ENCODE measurements at places on chromosomes 2 and 18. TPM values are rescaled to one million over a fixed set of nuclear protein-coding genes. Genes with fewer than 3 reads are reported as not detected.

The DNAJC5G gene
- total RNA-seq: not detected

The CKAP2L gene
- 78.1 TPM for total RNA-seq

The RAB17 gene
- total RNA-seq: not detected

The ASXL3 gene
- total RNA-seq: not detected

DNA sequence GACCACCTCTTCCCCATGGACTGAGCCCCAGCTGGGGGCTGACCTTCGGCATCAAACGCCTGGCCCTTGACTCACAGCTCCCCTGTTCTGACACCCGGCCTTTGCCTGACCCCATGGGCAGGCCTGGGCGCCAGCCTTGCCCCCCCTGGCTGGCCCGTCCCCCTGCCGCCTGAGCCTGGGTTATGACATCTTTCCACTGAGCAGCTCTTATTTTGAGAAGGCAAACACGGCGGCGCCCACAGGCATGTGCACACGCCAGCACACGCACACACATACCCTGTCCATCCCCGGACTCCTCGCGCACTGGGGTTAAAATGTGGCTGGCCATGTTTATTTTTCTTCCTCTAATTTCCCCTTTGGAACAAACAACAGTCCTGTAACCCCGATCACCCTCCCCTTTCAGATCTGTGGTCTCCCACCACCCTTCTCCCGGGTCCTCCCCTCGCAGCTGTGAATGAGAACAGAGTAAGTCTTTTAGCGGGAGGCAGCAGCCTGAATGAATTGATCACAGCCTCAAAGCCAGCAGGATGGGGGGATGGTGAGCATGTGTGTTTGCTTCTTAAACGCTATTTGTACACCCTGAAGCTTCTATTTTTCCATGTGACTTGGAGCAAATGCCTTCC is 11.8 kb upstream of the ATOH8 start:
- no peaks in the 10 kb centered on the region for H3K4me1 ChIP-seq
- peaks cover 59% of the 10 kb centered on the region for H3K27me3 ChIP-seq
- H3K4me3 ChIP-seq: no peak overlapping the region
- no peaks in the 10 kb centered on the region for H3K36me3 ChIP-seq
- DNase-seq: no peak

GRCh38 chr2:25409468-25409867 is 67.7 kb upstream of the DNMT3A start:
- H3K36me3 ChIP-seq: no peaks in the 10 kb centered on the region
- H3K4me3 ChIP-seq: no peak overlapping the region
- no peaks in the 10 kb centered on the region for H3K27me3 ChIP-seq
- peaks cover 7% of the 10 kb centered on the region for H3K4me1 ChIP-seq
- H3K27ac ChIP-seq: no peak overlapping the region
- DNase-seq: no peak

DNA sequence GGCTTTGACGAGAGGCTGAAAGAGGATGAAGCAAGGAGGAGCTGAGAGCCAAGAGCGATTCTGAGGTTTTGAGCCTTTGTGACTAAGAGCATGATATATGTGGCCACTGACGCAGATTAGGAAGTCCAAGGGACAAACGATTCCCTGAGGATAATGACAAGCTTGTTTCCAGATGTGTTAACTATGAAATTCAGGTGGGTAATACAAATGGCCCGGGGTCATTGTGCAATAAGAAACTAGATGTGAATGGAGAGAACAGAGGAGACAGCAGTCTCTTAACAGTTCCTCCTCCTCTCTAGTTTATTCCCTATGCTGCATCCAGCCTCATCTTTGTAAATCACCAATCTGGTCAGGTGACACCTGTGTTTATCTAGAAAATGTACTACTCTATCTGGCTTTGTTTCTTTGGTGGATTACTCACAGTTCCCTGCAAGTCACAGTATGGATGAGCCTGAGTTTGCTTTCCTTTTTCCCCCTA is 84.2 kb downstream of the SOCS6 start:
- peaks cover 5% of the 10 kb centered on the region for H3K27me3 ChIP-seq
- no peaks in the 10 kb centered on the region for H3K4me1 ChIP-seq
- no peak overlapping the region for H3K27ac ChIP-seq
- H3K4me3 ChIP-seq: no peak overlapping the region

DNA sequence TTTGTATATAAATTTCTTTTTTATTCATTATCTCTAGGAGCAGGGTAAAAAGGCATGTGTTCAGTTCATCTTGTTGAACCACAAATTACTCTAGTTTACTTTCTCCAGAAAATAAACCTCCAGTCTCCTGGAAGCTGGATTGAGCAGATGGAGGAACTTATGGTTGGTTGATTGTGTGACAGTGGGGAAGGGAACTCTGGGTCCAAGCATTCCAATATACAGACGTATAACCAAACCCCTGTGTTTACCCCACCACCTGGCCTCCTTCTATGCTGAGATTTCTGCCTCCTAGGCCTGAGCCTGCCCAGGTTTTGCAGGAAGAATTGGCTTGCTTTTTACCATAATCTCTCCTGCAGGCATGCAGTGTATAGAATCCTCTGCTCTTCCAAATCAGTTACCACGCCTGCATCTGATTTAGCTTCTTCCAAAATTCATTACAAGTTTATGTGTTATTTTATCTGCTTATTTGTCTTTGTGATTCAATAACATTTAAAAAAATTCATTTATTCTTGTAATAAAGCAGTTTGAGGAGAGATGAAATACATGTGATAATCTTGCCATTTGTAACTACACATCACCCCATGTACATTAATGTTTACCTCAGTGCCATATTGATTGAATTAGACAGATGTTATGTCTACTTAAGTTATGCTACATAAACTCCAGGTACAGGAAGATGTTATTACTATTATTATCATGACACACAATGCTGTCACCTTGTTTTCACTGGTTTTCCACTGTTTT is 2.5 kb upstream of the RAB27B start:
- no peaks in the 10 kb centered on the region for H3K36me3 ChIP-seq
- no peak overlapping the region for H3K4me3 ChIP-seq
- H3K4me1 ChIP-seq: peaks cover 22% of the 10 kb centered on the region
- DNase-seq: no peak

DNA sequence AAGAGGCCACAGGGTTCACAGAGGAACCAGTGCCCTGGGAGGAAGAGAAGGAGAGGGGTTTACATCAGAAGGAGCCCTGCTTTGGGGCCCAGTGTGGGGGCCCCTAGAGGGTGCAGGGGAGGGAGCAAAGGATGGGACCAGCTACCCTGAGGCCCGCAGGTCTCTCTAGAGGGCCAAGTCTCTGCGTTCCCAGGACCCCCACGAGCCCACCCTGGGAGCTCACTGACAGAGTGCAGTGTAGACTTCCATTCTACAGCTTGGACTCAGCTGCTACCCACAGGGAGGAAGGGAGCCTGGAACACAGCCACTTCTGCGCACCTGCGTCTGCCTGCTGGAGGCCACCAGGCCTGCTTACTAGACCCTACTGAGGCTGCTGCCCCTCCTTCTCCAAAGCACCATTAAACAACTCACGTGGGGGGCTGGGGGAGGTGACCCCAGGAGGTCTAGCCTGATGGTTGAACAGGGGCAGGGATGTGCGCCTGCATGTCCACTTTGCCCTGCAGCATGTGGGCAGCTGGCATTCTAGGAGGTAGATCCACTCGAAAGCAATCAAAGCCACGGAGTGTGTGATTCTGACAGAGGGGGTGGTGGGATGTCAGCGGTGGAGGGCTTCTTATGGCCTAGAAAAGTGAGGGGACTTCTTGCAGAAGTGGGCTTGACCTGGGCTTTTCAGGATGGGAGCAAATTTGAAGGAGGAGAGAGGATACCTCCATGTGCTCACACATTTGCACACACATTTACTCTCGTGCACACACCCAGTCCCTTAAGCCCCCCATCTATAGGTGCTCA is 90.2 kb downstream of the ZFP36L2 start:
- peaks cover 14% of the 10 kb centered on the region for H3K36me3 ChIP-seq
- DNase-seq: no peak
- peak overlapping the region; percentile 97 for H3K27ac ChIP-seq
- H3K4me3 ChIP-seq: peak overlapping the region; percentile 61
- H3K4me1 ChIP-seq: peaks cover 92% of the 10 kb centered on the region

GRCh38 chr2:8217468-8218030 is 464.3 kb upstream of the ID2 start:
- H3K27me3 ChIP-seq: peaks cover 2% of the 10 kb centered on the region
- peaks cover 2% of the 10 kb centered on the region for H3K4me1 ChIP-seq
- no peak overlapping the region for H3K27ac ChIP-seq
- no peaks in the 10 kb centered on the region for H3K36me3 ChIP-seq
- no peak overlapping the region for H3K4me3 ChIP-seq

GRCh38 chr18:79393635-79394533 is 1.8 kb upstream of the NFATC1 start:
- H3K4me1 ChIP-seq: peaks cover 30% of the 10 kb centered on the region
- peak overlapping the region; percentile 31 for H3K27ac ChIP-seq
- DNase-seq: peak; percentile 32

DNA sequence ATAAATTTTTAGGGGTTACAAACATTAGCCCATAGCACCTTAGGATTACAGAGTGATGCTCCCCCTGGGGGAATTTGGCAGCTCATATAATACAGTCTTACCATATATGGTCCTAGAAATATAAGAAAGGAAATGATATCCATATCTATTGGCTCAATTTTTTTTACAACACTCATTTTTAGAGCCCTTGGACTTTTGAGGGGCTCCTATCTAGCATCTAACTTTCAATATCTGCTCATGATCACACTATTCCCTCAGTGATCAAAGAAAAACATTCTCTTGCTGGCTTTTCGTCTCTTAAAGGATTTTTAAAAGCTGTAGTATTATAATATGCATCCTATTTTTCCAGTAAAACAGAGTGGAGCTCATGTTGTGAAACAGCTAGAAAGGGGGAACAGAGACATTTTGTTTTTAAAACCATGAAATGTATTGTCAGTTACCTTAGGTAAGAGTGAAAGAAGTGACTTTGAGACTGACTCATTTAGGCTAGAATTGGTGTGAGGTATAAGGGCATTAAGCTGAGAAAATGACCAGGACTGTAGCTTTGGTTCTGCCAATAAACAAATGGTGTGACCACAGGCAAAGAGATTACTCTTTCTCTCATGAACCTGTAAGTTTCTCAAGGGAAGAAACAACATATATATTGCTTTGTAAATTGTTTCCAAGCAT is 65.8 kb downstream of the ALPK2 start:
- no peak for DNase-seq
- no peak overlapping the region for H3K4me3 ChIP-seq
- no peaks in the 10 kb centered on the region for H3K27me3 ChIP-seq
- peaks cover 15% of the 10 kb centered on the region for H3K4me1 ChIP-seq

DNA sequence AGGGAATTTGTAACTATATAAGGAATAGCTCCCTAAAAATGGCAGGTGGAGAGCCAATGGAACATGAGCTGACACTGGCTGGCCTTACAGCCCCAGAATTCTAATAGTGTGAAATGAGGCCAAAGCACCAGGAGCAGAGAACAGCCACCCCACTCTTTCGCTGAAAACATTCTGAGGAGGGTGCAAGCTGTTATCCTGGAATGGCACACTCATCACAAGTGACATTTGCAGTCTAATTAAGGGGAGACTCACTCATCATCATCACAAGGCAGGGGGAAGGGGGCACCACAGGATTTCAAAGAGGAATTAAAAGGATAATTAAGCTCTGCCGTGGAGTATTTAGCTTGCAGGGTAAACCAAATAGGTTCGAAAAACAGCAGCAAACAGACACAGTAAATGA is 94.3 kb downstream of the EDAR start:
- peaks cover 11% of the 10 kb centered on the region for H3K36me3 ChIP-seq
- no peak overlapping the region for H3K4me3 ChIP-seq
- no peak for DNase-seq
- H3K27me3 ChIP-seq: no peaks in the 10 kb centered on the region
- no peaks in the 10 kb centered on the region for H3K4me1 ChIP-seq

DNA sequence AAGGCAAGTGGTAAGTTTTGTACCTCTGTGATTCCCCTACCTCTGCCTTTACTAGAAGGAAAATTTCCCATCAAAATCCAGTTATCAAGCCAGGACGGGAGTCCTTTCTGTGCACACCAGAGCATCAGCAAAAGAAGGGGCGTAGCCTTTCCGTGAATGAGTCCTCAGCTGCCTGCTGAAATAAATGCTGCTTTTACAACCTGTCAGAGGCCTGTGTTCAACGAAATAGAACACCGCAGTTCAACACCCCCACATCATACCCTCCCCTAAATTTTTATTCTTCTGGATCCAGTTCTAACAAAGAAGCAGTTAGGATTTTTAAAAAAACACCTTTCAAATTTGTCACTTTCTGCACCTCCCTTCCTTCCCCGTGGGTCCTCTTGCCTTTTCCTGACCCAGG is 135.8 kb downstream of the SETBP1 start:
- no peak overlapping the region for H3K4me3 ChIP-seq
- H3K4me1 ChIP-seq: peaks cover 4% of the 10 kb centered on the region
- peaks cover 7% of the 10 kb centered on the region for H3K27me3 ChIP-seq
- no peaks in the 10 kb centered on the region for H3K36me3 ChIP-seq
- no peak for DNase-seq
